ENCODE measurements at places on chromosomes 6 and 20.

- no peak for DNase-seq
Measured at GRCh38 chr20:44008806-44009678, 94.4 kb downstream of the TOX2 start.

- DNase-seq, result no peak
Measured at GRCh38 chr6:167744681-167745669, 81.7 kb upstream of the AFDN start.

- no peak for DNase-seq
Measured at GRCh38 chr20:58864346-58864745, 11.8 kb downstream of the GNAS start.

GRCh38 chr6:41599852-41600445 is 38.3 kb upstream of the MDFI start:
- DNase-seq, result no peak

GRCh38 chr6:91196729-91197128 is 609.9 kb upstream of the MAP3K7 start:
- DNase-seq, result no peak

DNA sequence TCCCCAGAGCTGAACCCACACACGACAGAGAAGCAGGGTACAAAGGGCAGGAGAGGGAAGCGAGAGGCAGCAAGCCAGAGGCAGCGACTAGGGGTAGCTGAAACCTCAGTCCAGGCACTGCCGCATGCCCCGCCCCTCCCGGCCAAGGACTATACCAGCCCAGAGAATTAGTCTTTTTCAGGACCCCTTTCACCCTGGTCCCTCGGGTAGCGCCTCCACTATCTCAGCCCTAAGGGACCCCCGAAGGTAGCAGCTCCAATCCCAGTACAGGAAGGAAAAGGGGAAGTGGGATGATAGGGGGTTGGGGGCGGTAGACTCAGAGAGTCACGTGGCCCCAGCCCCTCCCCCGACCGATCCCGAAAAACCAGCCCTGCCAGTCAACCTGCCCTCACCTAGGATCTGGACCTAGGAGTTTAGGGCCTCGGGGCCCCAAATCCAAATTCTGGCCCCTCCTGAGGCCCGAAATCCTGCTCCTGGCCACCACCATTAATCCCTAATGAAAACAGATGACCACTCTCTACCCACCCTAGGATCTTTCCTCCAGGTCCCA is 1.3 kb downstream of the RGL2 start:
- peak; percentile 55 for DNase-seq

GRCh38 chr6:135498185-135498841 is 773 bp upstream of the AHI1 start:
- DNase-seq, result peak; percentile 77

GRCh38 chr6:149867876-149868640 is 3.9 kb upstream of the LRP11 start:
- no peak for DNase-seq

DNA sequence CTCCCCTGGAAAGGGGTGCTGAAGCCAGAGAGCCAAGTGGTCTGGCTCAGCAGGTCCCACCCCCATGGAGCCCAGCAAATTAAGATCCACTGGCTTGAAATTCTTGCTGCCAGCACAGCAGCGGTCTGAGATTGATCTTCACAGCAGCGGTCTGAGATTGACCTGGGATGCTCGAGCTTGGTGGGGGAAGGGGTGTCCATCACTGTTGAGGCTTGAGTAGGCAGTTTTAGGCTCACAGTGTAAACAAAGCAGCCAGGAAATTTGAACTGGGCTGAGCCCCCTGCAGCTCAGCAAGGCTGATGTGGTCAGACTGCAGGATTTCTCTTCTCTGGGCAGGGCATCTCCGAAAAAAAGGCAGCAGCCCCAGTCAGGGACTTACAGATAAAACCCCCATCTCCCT is 41.3 kb upstream of the B3GAT2 start:
- DNase-seq, result no peak

- DNase-seq, result no peak
Measured at GRCh38 chr6:66814156-66814555, 1107.1 kb upstream of the EYS start.

- no peak for DNase-seq
Measured at GRCh38 chr20:56765172-56766073, 136.3 kb downstream of the TFAP2C start.

GRCh38 chr20:32920066-32920465 is 61.3 kb downstream of the EFCAB8 start:
- no peak for DNase-seq

- DNase-seq, result no peak
Measured at GRCh38 chr6:101806241-101806640, 412.7 kb downstream of the GRIK2 start.

- DNase-seq, result no peak
Measured at GRCh38 chr6:158624684-158625682, 19.6 kb downstream of the DYNLT1 start.

GRCh38 chr6:104537180-104537579 is 322.5 kb downstream of the HACE1 start:
- no peak for DNase-seq

GRCh38 chr20:22339091-22339881 is 245.1 kb downstream of the FOXA2 start:
- peak; percentile 49 for DNase-seq

GRCh38 chr6:95658886-95659285 is 81.6 kb downstream of the MANEA start:
- DNase-seq, result no peak

DNA sequence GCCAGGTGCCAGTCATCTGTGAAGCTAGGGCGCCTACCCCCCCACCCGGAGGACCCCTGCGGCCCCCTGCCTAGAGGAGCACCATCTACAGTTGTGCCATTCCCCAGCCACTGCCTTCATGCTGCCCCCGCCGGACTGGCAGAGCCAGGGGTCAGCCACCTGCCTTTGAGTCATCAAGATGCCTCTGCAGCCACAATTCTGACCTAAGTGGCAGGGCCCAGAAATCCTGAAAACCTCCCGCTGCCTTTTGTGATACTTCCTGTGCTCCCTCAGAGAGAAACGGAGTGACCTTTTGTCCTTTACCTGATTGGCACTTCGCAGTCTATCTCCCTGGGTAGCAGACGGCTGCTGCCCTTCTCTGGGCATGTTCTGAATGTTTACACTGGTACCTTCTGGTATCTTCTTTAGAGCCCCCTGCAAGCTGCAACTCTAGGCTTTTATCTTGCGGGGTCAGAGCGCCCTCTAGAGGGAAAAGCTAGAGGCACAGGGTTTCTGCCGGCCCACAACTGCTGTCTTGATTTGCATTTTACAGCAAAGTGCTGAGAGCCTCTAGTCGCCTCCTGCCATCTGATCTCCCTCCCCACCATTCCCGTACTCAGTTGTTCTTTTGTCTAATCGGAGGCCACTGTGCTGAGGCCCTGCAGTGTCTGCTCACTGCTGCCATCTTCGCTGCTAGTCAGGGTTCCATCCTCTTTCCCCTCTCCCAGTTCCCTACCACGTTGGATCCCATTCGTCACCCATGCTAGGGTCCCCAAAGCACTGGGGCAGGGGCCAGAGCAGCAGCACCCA is 26.9 kb downstream of the SPATA2 start:
- DNase-seq, result peak; percentile 58

DNA sequence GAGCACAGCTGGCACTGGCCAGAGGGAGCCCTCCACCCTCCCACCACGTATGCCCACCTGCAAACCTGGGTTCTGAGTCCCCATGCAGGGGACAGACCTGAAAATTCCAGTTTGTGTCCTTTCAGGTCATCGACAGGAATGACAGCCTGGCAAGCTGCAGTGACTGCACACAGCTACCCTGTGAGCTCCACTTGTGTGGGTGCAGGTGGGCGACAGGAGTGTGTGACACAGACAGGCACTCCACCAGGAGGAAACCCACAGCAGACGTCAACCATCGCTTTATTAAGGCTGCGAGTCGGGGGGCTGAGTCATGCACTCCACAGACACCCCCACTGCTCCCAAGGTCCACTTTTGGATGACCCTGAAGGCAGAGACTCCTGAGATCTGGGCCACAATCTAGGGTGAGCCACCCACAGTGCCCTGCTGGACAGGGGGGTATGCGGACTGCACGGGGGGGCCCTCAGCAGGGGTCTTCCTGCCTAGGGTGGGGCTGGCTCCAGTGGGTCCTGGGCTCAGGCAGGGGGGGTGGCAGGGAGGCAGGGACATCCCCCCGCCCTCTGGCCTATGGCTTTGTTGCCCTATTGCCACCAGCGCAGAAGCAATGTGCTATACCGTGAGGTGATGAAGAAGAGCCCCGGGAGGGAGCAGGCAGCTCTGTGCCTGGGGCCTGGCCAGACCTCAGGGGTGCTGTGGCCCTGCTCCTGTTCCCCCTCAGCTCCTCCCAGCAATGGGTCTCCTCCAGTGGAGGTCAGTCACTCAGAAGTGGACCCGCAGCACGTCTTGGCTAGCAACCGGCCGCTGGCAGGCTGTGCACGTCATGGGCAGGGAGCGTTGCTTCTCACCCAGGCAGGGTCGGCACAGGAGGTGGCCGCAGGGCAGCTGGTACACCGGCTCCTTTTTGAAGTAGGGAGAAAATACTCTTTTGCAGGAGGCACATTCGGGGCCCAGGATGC is 25.1 kb upstream of the AVP start:
- no peak for DNase-seq

DNA sequence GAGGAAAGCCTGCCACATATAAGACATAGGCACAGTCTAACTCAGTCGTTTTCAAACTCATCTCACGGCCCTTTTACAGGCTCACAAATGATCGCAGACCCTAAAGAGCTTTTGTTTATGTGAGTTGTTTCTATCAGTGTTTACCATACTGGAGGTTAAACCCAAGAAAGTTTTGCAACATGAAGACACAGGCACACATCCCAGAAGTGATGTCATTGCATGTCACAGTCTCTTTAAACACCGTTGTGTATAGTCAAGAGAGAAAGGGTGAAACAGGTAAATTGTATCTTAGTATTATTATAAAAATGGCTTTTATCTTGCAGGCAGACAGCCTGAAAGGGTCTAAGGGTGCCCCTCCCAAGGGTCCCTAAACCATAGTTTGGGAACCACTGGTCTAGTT is 96.7 kb downstream of the BACH2 start:
- DNase-seq, result no peak

- DNase-seq, result no peak
Measured at GRCh38 chr20:60131375-60131774, 173.2 kb downstream of the CDH26 start.

DNA sequence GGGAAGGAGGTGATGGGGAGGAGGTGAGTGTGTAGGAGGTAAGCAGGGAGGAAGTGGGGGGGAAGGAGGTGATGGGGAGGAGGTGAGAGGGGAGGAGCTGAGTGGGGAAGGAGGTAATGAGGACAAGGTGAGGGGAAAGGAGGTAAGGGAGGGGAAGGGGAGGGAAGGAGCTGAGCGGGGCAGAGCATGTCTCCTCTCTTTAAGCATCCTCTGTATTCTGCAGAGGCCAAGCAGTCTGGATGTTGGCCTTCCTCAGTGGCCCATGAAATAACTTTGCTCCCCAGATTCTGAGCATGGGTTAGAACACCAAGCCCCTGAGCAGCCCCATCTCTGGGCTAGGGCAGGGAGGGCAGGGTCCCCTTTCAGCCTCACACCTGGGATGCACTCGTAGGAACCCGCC is 84.6 kb downstream of the EDN3 start:
- DNase-seq, result no peak

DNA sequence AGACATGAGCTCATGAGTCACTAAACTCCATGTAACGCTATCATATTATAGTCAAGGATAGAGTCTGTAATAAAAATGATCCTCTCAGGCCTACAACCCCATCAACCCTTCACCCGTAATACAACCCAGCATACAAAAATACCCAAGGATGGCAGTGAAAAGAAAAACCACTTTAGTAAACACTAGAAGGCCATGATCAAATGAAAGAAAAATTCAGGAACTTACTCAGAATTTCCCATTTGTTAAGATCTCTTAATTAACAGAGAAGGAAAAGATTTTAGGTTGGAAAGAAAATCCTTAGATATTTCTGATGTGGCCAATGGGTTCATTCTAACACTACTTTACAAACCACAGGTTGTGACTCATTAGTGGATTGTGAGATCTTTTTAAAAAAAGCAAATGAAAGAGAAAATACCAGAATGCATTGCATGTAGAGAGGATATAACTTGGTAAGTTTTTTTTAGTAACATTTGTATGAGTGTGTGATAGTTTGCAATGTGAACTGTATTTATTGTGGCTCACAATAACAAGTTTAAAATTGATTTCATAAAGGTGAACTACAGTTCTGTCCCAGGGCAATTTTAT is 8.0 kb upstream of the UBE2J1 start:
- no peak for DNase-seq

GRCh38 chr6:56291302-56291917 is 44.0 kb upstream of the COL21A1 start:
- no peak for DNase-seq

DNA sequence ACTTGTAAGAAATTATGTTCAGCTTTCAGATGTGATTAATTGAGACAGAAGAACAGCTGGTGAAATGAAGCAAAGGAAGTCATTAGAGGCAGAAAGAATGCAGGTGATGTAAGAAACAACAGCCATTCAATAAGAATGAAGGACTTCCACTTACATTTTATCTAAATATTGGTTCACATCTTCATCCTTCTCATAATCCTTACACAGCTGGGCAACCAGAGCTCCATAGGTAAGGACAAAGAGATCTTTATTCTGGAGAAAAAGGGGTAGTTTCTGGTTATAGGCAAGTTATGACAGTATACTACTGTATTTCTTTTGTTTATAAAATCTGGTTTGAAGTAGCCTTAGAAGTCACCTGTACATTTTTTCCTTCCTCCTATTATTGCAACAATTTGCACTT is 2.3 kb downstream of the TRAPPC3L start:
- DNase-seq, result no peak

Measured in right lung (tissue), 10 donors.